NCI-H748 treated with DMSO at 0.1 percent for 48 hours (cell line): ENCODE measurements at places on chromosomes 3 and 15.

DNA sequence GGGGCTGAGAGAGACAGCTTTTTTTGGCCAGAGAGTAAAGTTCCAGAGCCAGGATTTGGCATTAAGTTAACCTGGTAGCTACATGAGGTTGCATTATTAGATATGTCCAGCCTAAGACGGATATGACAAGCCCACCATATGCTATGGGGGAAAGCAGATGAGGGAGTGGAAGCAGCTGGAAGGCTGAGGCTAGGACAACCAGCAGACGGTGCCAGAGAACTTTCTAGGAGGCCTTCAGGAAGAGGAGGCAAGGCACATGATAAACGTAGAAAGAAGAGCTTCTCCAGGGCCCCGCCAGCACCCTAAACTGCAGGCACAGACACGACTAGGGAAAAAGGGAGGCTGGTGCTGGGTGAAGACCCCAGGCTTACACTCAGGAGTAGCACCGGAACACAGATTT, 87.0 kb downstream of the CTNNB1 start:
- no peak for DNase-seq

- DNase-seq = no peak
These were observed 43.0 kb downstream of the FLNB start for GRCh38 chr3:58051196-58051595.

DNA sequence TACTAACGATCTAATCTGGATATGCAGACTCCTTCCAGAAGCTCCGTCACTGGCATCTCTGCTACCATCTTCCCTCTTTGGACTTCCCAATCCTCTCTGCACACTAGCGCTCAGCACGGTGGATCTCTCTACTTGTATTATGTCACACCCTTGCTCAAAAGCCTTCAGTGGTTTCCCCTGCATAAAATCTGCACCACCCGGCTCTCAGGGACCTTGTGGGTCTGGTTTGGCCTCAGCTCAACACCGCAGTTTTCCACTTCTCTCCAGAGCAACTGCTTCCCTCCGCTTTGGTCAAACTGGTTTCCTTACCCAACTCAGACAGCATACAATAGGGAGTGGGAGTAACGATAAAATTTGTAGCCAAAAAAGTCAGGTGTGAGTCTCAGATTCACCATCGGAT, 30.7 kb upstream of the HES1 start:
- no peak for DNase-seq

GRCh38 chr3:181718369-181718768, 6.6 kb downstream of the SOX2 start:
- no peak for DNase-seq

GRCh38 chr3:15514663-15515340, 6.7 kb downstream of the COLQ start:
- DNase-seq = no peak

DNA sequence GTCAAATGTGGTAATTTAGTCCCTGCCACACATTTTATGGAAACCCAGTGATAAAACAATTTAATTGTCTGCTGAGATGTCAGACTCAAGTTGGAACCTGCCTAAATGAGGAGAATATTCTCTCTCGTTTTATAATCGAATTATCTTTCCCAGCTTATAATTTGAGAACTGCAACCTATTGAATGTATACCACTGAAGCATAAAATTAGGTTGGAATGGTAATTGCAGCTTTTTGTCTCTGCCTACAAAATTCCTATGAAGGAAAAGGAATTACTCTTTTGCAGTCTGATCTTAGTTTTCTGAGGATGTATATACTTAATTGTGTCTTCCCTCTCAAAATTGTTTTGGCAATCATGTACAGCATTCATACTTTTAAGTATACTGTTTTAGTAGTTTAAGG, 28.9 kb downstream of the RAD51 start:
- DNase-seq = no peak

GRCh38 chr15:35673093-35673684, 127.2 kb upstream of the DPH6 start:
- no peak for DNase-seq

- DNase-seq = no peak
These were observed 58.1 kb downstream of the ABHD2 start for GRCh38 chr15:89146366-89146765.

DNA sequence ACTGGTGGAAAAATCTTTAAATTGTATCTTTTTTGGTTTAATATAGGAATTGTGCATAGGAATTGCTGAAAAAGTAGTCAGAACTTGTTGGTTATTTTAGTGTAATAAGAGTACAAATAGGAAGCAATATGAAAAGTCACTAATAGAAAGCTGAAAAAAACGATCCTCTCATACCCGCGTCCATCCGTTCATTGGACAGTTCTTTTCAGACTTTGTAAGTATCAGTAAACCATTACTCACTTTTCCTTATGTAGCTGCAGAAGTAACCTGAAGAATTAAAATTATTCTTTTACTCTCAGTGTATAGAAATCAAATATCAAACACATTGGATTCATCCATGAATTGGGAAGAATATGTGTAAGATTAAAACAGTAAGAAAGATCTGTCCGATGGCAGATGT, 4.4 kb downstream of the FNDC3B start:
- no peak for DNase-seq

DNA sequence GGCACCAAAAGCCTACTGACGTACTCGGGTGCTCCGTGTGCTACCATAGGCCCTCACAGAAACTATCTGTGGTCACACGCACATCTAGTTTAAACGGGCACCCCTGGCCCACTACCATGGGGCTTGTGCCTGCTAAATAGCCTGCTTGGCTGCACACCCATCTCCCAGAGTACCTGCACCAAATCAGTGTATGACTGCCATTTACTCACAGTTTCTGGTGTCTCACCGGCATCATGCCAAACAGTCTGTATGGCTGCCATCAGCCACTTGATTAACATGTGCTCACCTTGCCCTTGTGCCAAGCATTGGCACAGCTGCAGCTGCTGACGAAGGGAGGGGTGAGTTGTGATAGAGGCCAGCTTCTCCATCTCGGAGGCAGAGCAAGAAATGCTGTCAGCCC, 232.7 kb downstream of the IGSF11 start:
- no peak for DNase-seq

- DNase-seq = no peak
These were observed 17.7 kb downstream of the KLF15 start for GRCh38 chr3:126339466-126339865.

DNA sequence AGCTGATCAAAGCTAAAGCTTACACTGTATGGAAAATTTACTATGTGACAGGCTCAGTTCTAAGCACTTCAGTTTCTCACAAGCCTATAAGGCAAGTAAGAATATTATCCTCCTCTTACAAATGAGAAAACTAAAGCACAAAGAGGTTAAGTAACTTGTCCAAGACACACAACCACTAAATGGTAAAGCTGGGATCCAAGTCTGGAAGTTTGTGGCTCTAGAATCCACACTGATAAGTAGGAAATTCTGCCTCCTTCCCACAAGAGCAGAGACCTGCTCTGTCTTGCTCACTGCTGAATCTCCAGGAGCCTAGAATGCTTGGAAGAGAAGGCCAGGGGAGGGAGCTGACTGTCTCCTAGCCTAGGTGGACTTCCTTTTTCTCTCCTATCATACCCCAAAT, 60.6 kb downstream of the MAGI1 start:
- no peak for DNase-seq

- no peak for DNase-seq
These were observed 27.4 kb downstream of the GORASP1 start for GRCh38 chr3:39080026-39080425.

DNA sequence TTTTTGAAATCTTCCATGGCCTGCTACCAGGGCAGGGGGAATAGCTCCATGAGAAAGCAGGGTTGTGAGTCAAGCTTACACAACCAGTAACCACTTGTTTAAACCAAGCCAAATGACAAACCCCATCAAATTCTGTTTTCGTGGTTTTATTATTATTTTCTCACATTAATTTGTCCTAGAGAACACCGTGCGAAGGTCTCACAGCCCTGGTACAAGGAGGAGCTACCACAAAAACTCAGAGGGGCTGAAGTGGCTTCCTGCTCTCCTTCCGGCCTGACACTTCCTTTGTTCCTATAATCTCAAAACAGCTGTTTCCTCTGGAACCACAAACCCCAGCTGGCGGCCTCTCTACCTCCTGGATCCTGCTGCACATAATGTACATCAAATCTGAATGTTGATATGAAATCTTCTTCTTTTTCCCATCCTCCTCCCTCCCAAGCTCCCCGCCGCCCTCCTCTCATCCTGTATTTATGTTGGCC, 375.9 kb downstream of the MCTP2 start:
- DNase-seq = no peak

GRCh38 chr3:69460034-69460433, 74.1 kb upstream of the FRMD4B start:
- DNase-seq = no peak

GRCh38 chr15:53535886-53536285, 223.6 kb downstream of the WDR72 start:
- no peak for DNase-seq

DNA sequence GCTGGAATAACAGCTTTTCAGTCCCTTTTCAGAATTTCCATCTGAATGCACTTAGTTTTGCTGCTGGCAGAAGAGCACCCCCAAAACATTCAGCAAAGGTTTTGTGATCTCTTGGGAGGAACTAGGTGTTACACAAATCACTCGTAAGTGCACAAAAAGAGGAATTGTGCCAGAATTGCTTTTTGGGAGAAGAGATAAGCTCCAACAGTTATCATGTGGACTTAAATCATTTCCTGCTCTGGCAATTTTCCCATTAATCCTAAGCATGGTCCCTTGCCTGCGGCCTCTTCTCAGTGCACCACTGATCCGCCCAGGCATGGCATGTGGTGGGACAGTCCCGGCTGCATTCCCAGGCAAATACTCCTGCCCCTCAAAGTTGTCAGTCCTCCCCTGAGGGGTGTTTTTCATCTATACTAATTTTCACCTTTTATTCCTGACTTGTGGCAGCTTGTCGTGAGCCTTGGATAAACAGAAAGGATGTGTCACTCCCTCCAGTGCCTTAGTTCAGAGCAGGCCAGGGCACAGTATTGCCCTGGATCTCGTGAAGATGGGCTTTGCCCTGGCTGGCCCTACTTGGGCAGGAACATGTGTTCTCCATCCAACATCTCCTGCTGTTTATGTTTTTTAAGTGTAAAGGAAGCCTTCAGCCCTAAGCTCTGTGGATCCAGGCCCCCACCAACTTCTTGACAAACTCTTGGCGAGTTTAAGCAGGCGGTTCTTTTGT, 44.6 kb upstream of the VILL start:
- DNase-seq = no peak

DNA sequence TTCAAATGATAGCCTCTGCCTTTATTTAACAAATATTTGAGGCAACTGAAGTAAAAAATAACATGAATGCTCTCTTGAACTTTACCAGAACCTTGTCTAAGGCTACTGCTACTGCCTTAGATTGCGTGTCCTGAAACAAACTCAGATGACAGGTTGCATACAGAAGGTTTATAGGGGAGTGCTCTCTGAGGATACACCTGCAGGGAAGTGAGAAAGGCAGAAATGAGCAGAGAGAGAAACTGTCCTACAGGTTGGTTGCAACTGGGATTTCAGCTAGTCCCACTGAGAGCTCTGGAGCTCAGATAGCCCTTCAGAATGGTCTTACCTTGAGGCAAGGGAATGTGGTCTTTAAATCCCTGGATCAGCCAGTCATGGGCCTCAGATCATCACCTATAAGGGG, 165.5 kb downstream of the IL5RA start:
- DNase-seq = no peak

DNA sequence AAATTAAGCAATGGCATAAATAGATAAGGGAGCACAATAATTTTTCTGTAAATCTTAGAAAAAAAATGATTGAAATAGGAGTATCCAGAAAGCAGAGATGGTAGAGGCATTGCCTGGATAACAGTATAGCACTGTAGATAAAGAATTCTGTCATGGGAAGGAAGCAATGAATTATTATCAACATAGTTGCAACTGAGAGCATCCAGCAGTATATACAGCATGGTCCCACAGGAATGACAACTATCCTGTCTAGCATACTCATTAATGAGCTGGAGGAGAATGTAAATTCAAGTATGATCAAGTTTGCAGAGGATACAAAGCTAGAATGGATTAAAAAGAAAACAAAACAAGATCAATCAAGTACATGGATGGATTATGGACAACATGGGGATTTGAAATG, 90.8 kb downstream of the DPH6 start:
- no peak for DNase-seq

DNA sequence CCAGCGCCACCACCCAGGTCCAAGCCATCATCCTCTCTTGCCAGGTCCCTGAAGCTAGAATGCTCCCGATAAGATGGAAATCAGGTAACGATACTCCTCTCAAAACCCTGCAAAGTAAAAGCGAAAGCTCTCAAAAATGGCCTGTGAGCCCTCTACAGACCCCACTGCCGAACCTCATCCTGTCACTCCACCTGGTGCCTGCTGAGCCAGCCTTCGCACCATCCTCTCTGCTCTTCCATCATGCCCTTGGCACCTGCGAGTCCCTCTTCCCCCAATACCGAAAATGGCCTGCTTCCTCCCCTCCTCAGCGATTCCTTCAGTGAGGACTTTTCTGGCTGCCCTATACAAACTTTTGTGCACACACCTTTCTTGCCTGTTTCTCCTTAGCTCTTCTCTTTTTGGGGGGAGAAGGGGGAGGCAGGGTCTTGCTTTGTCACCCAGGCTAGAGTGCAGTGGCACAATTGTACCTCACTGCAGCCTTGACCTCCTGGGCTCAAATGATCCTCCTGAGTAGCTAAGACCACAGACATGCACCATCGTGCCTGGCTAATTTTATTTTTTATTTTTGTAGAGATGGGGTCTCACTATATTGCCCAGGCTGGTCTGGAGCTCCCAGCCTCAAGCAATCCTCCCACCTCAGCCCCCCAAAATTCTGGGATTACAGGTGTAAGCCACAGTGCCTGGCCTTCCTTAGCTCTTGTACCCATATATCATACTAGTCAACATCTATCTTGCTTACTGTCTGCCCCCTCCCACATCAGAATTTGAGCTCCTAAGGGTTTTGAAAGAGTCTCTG, 3.0 kb downstream of the IDH2 start:
- no peak for DNase-seq

GRCh38 chr15:101407439-101407838, 82.1 kb downstream of the PCSK6 start:
- DNase-seq = no peak

GRCh38 chr15:54605043-54605442, 591.7 kb downstream of the RSL24D1 start:
- DNase-seq = no peak

DNA sequence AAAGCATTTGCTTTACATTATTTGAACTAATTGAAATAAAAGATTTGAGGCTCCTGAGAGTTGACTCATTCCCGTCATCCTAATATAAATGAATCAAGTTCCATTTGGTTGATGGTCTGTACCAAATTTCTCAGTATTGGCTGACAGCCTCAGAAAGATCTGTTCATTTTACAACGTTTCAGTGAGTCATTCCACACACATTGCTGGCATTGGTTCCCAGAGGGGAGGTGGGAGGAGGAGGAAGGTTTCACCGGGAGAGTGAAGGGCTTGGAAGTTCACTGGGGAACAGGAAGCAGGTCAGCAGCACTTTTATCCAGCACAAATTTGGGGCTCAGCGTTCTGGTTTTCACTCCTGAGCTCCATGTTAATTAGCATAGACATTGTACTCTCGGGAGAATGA, 176.7 kb upstream of the CADPS start:
- no peak for DNase-seq
